ENCODE measurements at places on chromosomes 2 and 18. TPM values are rescaled to one million over a fixed set of nuclear protein-coding genes. Genes with fewer than 3 reads are reported as not detected.

The SLC4A3 gene
- total RNA-seq, result 0.20 TPM

The AQP12B gene
- not detected for total RNA-seq

The RAPGEF4 gene
- total RNA-seq, result 0.73 TPM

The SPEG gene
- total RNA-seq, result 17.7 TPM

The SFXN5 gene
- 5.4 TPM for total RNA-seq

The SIX3 gene
- total RNA-seq, result not detected

Measured in CD4-positive, alpha-beta T cell (primary cell).